Epithelial cell of esophagus (primary cell): ENCODE measurements at places on chromosomes 1 and 21.

DNA sequence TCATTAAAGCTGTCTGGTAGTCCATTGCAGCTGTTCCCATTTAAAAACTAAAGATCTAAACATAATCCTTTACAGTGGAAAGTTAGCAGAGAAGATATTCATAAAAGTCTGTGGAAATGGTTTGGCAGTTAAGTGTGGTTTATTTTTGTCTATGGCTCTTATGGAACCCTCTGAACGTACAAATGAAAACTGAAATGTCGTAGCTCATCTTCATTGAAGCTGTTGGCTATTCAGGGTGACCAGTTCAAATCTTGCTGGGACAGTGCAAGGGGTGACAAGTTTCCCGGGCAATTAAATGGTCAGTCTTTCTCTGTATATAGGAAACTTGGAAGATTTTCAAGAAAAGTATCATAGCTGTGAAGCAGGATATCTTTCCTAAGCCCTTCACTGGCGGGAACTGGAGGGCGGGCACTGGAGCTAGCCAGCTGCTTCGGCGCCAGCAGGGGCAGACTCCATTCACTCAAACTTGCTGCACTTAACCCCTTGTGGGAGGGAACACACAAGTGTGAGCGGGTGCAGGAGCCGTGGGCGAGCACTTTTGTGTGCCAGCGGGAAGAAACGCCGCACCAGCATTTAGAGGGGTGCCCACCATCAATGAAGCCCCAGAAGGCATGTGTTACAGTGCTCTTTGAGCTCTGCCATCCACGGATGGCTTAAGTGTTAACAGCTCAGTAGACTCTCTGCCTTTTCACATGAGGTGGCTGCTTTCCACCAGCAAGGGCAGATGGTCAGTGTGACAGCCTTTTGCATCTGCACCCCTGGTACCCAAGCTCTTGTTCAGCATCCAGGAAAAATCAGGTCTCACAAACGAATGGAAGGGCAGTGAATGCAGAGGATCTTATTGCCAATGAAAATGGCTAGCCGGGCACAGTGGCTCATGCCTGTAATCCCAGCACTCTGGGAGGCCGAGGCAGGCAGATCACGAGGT lies 232.1 kb upstream of the KAZN start:
- DNase-seq = no peak

GRCh38 chr1:3518256-3518655 lies 63.8 kb downstream of the ARHGEF16 start:
- DNase-seq = no peak

GRCh38 chr1:230157420-230158390 lies 90.7 kb downstream of the GALNT2 start:
- no peak for DNase-seq

- DNase-seq = peak; percentile 54
Observed at GRCh38 chr1:173330149-173330951, 123.2 kb upstream of the TNFSF4 start.

- no peak for DNase-seq
Observed at GRCh38 chr1:46043458-46044017, 88.9 kb downstream of the PIK3R3 start.

DNA sequence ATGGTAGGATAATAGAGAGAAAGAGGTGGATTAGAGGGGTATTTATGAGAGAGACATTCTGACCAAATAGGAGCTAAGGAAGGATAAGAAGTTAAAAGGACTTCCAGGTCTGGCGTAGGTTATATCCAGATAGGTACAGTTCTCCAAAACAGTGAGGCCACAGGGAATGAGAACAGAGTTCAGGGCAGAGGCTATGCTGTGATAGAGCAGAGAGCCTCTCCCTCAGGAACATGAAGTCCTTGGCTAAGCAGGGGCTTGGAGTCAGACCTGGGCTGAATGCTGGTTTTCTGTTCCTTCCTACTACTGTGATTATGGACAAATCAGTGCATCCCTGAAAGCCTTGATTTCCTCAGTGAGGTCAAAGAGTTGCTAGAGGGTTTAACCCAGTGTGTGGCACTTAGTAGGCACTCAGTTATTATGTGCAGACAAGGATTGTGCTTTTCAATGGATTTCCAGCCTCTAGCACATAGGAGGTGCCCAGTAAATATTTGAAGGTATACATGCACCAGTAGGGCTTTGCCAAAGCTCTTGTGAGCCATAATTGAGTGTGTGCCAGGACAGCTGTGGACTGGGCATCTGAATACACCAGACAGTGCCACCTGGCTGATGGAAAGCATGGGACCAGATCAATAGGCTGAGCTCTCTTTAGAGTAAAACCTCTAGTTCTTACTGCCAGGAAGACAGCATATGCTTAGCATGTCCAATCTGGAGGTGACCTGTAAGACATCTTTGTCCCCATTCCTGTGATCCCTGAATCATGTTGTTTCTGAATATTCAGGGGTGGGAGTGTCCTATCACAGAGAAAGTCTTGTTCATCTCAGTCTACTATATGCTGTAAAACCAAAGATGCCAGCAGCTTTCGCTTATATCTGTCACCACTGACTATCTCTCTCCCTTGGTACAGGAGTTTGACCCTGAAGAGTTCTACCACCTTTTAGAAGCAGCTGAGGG lies 111.1 kb downstream of the PIK3R3 start:
- no peak for DNase-seq

GRCh38 chr21:41360072-41360821 lies 1.6 kb upstream of the MX2 start:
- DNase-seq = no peak

GRCh38 chr1:204883405-204883804 lies 12.7 kb downstream of the NFASC start:
- DNase-seq = no peak

GRCh38 chr1:185156288-185156853 lies 382 bp downstream of the TRMT1L start:
- DNase-seq = peak; percentile 16

- DNase-seq = peak; percentile 53
Observed at GRCh38 chr1:31760471-31761470, 3.4 kb downstream of the ADGRB2 start.

- no peak for DNase-seq
Observed at GRCh38 chr1:5571861-5572401, 420.3 kb downstream of the NPHP4 start.

DNA sequence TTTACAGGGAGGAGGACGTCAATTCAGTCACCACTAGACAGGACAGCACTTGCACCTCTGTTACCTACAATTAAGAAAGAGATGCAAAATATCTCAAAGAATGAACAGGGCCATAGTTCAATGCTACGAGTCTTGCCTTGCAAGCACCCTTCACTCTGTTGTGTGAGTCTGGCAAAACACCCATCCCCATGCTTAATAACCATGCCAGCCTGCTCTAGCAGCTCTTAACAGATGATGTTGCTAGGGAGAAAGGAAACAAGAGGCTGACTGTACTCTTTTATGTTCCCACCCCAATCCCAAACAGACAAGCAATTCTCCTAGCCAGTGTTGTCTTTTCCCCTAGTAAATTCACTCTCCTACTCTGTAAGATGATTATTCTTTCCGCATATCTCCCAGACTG lies 5.3 kb downstream of the CBR1 start:
- DNase-seq = peak; percentile 42

GRCh38 chr21:34886240-34887104 lies 162.6 kb downstream of the RUNX1 start:
- DNase-seq = peak; percentile 23

DNA sequence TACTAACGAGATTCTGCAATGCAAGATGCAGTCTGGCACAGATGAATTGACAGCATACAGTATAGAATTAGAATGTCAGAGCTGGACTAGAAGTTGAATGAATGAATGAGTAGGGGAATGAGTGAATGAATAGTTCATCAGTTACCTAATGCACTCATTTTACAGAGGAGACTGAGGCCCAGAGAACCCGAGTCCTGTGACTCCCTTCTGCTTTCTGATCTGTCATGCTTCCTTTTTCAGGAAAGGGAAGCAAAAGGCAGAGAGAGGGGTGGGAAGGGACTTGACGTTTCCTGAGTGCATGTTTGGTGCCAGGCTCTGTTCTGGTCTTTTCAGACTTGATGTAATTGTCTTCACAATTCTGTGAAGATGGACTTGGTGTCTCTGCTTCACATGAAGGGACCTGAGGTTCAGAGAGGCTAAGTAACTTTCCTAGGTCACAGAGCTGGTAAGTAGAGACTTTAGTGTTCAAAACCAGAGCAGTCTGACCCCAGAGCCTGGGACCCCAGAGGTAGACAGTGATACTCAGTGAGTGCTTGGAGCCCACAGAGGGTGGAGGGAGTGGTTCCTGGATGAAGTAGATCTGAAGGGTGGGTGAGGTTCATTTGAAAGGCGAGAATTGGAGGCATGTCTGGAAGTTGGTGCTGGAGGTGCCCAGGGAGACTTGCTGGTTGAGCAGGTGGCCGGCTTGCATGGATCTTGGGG lies 8.0 kb upstream of the MEX3A start:
- no peak for DNase-seq

DNA sequence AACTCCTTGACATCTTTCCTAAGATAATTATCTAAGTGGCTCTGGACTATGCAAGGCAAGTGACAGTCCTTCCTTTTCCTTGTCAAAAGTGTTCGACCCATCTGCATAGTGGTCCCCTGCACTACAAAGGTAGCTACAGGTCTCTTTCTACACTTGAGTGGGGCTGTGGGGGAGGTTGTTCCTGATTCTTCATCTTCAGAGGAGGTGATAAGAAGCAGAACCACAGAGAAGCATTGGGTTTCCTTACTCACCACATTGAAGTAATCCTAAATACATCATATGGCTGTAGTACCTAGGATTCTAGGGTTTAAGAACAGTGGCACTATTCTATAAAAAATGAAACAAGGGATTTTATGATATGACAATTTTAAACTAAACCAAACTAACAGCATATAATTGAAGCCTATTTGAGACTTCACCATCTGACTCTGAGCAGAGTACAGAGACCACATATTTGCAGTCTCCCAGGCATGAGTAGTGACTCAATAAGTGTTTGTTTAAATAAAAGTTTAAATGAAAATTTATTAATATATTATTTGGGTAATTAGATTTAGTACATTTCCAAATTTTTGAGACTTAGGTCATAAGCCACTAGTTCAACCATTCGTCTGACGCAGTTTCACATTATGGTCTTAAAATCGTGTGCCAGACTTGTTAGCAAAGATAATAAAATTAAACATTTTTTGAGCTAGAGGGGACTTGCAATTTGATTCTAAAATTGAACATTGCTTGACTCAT lies 54.9 kb upstream of the NEK7 start:
- no peak for DNase-seq

GRCh38 chr1:1027791-1028190 lies 7.9 kb downstream of the AGRN start:
- no peak for DNase-seq

DNA sequence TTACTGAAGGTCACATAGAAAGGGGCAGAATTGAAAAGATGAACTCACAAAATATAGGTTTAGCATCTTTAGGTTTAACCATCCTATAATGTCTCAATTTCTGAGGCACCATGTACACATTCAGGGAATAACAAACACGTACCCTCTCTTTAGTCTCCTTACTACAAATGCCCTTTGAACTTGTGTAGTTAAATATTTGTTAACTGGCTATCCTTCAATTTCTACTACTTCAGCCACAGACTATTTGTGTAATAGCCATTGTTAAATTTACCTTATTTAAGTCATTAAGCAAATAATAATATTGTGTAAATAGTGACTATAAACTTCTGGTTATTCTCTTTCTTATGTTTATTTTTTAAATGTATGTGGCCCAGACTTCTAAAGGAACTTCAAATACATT lies 600.5 kb downstream of the KCNT2 start:
- DNase-seq = no peak

GRCh38 chr21:45323487-45324311 lies 36.0 kb upstream of the POFUT2 start:
- no peak for DNase-seq

DNA sequence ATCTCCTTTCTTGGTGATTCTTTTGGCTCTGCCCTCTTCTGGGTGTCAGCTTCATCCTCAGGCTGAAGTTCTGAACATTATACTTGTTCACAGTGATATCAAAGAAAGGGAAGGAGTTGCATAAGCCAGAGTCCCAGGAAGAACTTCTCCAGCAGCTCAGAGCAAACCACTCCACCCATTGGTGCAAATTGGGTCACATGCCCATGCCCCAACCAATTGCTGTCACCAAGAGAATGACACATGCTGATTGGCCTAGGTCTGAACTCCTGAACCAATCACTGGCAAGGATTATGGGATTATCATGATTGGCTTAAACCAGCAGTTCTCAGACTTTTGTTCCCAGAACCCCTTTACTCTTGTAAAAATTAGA lies 256.5 kb upstream of the TMEM51 start:
- no peak for DNase-seq

GRCh38 chr1:247370786-247371732 lies 39.4 kb upstream of the ZNF496 start:
- DNase-seq = no peak

- DNase-seq = peak; percentile 51
Observed at GRCh38 chr1:204102739-204103430, 30.0 kb downstream of the SOX13 start.

GRCh38 chr1:195026792-195027191 lies 1581.4 kb downstream of the KCNT2 start:
- DNase-seq = peak; percentile 14

DNA sequence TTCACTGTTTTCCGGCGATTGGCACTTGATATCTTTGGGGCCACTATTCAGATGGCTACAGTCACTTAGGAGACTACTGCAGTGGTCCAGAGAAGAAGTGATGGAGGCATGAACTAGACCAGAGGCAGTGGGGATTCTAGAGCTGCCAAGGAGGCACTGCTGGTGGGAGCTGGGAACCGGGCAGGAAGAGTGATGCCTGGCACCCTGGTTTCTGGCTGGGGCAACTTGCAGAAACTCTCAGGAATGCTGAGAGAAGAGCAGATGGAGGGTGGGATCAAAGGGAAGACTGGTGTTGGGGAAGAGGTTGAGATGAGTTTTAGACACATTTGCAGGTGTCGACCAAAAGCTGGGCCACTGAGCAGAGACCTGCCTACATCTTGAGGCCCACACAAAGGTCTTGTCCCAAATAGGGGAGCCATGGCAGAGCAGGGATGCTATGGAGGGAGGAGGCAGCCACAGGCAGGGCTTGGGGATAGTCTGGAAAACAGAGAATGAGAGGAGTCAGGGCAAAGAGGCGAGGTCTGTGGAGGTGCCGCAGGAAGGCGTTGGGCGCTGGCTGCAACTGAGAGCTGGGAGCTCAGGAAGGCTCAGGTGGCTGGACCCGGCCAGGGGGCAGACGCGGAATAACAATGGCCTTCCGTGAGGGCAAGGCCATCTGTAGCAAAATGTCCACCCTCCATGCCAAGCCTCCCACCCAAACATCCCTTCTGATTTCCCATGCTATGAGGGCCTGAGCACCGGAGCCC lies 118.9 kb downstream of the TOMM20 start:
- no peak for DNase-seq
